ENCODE measurements at places on chromosomes 12 and 14.

- DNase-seq = no peak
Measured at GRCh38 chr12:95418142-95418541, 55.8 kb upstream of the METAP2 start.

GRCh38 chr14:68685419-68686204 lies 107.3 kb downstream of the ZFP36L1 start:
- no peak for DNase-seq

- DNase-seq = no peak
Measured at GRCh38 chr14:23154964-23155587, 28.4 kb downstream of the SLC7A8 start.

DNA sequence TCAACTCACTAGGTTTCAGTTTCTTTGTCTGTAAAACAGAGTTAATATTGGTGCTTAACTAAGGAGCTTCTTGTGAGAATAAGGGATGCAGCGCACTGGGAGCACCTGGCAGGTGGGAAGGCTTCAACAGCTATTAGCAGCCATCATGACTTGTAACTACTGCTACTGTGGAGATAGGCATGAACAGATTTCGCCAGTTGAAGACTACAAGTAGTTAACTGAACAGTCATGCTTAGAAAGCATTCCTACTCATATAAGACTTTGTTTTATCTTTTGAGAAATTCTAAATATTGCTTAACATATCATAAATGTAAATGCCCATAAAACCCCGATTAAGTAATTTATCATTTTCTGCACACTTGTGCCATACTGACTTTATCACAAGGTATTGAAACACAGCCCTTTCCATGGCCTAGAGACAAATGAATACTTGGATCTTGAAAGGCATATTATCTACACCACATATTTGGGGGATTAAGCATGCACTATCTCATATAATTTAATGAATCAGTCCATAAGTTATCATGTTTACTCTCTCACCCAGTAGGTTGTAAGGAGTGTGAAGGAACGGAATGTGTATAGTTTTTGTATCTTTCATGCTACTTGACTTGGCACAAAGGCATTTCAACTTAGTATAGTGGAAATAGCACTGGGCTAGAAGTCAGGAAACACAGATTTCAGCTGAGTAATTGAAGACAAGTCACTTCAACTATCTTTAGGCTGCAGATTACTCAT lies 16.1 kb downstream of the NTN4 start:
- DNase-seq = no peak

DNA sequence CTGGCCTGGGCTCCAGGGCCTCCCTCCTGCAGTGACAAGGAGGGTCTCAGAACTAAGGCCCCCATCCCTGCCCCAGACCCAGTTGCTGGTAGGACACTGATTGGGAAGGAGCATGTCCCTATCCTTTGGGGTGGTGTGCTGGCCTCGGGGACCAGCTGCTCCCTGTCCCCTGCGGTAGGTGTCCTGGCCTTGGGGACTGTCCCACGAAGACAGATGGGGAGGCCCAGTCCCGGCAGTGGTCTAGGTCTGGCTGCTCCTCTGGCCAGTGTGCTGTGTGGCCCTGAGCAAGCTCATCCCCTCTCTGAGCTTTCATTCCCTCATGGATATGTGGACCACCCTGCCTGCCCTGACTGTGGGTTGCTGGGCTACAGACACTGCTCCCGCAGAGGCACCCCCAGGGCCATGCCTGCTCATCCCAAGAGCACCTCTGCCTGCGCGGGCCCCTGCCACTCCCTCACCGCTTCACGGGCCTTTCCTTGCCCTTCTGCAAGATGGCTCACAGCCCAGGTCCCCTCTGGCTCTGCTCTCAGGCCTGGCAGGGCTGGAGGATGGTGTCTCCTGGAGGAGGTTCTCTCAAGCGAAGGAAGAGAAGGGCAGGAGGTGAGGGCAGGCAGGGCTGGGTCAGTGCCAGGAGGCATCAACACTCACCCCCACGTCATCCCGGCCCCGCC lies 12.5 kb downstream of the AHNAK2 start:
- DNase-seq = no peak

GRCh38 chr14:103749860-103750259 lies 34.2 kb downstream of the ZFYVE21 start:
- DNase-seq = no peak

DNA sequence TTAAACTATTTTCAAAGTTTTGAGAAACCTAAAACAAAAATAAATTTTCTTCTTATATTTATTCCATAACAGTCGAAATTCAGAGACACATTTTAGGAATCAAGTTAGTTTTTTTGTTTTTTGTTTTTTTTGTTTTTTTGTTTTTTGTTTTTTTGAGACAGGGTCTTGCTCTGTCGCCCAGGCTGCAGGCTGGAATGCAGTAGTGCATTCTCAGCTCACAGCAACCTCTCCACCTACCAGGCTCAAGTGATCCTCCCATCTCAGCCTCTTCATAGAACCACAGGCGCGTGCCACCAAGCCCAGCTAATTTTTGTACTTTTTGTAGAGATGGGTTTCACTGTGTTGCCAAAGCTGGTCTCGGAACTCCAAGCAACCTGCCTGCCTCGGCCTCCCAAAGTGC lies 18.5 kb upstream of the DNAAF2 start:
- DNase-seq = no peak

DNA sequence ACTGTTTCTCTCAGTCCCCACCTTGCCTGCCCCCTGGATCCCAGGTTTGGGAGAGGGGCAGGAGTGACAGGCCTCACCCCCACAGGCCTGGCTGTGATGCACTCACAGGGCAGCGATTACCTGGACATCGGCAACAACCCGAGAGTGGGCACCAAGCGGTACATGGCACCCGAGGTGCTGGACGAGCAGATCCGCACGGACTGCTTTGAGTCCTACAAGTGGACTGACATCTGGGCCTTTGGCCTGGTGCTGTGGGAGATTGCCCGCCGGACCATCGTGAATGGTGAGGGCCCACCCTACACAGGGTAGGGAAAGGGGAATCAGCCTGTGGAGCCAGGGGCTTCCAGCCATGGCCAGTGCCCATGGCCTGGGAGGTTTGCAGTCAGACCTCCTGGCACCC lies 8.6 kb downstream of the ACVRL1 start:
- DNase-seq = no peak

GRCh38 chr14:67722293-67722692 lies 20.6 kb downstream of the RDH12 start:
- peak; percentile 37 for DNase-seq

GRCh38 chr12:105279460-105280056 lies 43.6 kb upstream of the APPL2 start:
- peak; percentile 8 for DNase-seq

- DNase-seq = peak; percentile 52
Measured at GRCh38 chr12:2291182-2291832, 238.5 kb downstream of the CACNA1C start.

- peak; percentile 5 for DNase-seq
Measured at GRCh38 chr12:121060149-121061001, 21.3 kb upstream of the OASL start.

DNA sequence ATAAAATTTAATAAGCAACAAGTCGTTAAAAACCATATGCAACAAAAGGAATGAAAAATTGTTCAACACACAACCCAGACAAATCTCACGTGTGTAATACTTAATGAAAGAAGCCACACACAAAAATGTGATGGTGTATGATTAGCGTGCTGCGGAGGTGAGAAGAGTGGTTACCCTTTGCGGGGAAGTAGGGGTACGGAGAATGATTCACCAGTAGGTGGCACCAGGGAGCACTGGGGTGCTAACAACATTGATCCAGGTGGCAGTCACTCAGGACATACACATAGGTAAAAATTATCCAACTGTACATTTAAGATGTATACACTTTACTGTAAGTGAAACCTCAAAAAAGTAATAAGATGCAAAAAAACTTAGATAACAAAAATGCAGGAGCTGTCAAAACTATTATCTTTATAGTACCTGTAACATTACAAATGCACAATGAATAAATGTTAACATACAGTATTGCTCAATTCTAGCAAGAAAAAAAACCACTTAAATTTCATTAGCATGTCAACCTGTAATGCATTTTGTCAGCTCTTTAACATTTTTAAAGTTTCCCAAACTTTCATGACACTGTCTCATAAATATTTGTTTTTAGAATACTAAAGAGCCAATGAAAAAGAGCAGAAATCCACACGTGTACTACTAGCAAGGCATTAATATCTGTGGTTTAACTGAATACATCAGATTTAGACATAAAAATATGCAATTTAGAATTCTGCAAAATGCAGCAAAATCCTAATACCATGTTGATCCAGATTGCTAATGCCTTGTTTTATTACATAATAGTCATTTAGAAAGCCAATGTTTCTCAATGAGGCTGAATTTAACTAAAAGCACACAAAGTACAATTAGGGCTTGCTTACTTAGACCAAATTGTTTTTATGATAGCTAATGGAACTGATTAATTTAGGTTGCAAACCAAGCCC lies 46.7 kb downstream of the TMCC3 start:
- no peak for DNase-seq

DNA sequence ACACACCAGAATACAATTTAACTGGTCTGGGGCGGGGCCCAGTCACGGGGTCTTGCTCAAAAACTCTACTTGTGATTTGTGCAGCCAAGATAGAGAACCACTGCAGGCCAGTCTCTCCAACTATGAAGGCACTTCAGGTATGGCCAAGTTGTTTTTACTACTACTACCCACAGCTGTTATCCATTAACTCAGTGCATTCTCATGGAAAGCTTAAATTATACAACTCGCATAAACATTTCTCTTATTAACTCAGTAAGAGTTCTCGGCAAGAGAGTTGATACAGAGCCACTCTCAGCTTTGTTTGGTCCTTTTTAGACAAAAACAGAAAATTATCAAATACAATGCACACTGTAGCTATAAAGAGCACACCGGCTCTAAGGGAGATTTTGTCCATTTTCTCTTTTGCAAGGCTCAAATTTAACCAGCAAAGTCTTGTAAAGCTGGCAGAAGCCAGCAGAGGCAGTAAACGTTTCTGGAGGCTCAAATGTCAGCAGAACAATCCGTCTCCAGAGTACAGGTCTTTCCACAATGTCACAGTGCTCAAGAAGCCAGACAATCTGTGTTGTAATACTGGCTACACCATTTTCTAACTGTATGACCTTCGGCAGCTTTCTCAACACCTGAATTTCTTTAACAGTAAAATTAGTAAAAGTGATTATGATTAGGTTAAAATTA lies 85.9 kb downstream of the PTGER2 start:
- DNase-seq = no peak

DNA sequence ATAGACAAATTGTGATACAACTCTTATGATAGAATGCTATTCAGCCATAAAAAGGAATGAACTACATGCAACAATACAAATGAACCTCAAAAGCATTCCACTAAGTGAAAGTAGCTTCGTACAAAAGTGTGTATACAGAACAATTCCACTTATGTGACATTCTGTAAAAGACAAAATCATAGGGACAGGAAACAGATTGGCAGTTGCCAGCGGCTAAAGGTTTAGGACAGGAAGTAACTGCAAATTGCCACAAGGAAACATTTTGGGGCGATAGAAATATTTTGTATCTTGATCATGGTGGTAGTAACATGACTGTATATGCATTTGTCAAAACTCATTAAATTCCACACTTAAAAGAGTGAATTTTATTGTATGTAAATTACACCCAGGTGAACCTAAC lies 113.4 kb downstream of the CAPZA3 start:
- DNase-seq = no peak

DNA sequence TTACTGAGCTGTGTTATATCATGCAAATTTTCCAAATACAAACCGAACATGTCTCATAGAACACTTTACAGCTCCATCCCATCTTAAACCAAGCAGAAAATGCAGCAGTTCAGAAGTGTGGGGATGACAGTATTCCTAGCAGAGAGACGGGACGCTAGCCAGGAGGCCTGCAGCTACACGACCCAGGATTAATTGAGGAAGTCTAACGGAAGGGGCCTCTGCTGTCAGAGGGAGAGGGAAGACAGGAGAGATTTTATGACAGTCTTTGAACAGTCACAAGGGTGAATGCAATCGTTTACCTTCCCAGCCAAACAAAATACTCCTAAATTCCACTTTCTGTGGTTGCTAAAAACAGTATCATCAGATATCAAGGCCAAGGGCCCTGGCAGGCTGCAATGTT lies 261.9 kb downstream of the TMEM132D start:
- DNase-seq = no peak

- no peak for DNase-seq
Measured at GRCh38 chr12:115121053-115121452, 437.1 kb upstream of the TBX3 start.

GRCh38 chr12:122227341-122227740 lies 1.5 kb upstream of the DIABLO start:
- no peak for DNase-seq

- no peak for DNase-seq
Measured at GRCh38 chr14:101559624-101560533, 1.4 kb upstream of the DIO3 start.

DNA sequence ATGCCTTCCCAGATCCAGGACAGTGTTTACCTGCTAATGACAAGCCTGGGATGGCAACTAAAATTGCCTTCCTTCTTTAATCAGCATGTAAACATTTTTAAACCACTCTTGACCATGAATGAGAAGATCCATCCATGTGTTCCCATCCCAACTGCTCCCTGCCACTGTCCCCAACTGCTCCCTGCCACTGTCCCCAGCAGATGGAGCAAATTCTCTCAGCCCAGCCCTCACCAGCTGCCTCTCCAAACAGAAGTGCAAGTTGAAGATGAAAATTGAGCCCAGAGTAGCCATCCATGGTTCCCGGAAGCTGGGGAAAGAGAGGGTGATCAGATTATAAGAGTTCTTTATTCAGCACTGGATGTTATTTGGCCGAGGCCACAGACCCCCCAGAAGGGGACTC lies 133.1 kb downstream of the SLC15A4 start:
- no peak for DNase-seq

DNA sequence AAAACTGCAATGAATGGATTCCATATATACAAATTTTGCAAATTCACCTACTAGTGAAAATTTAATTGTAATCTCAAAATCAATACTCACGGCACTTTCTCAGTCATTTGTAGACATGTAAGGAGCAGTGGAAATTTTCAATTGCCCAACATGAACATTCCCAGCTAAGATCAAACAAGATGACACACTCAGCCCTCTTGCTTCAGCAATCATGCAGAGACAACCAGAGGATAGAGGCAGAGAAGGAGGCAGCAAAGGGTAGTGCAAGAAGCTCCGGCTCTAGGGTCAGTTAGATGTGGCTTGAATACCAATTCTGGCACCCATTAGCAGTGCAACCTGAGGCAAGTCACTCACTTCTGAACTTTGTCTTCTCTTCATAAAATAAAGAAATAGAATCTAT lies 91.5 kb upstream of the SLC35F4 start:
- no peak for DNase-seq

GRCh38 chr14:50875359-50876070 lies 3.7 kb downstream of the ABHD12B start:
- DNase-seq = no peak

GRCh38 chr12:26769611-26770010 lies 63.4 kb downstream of the ITPR2 start:
- no peak for DNase-seq

DNA sequence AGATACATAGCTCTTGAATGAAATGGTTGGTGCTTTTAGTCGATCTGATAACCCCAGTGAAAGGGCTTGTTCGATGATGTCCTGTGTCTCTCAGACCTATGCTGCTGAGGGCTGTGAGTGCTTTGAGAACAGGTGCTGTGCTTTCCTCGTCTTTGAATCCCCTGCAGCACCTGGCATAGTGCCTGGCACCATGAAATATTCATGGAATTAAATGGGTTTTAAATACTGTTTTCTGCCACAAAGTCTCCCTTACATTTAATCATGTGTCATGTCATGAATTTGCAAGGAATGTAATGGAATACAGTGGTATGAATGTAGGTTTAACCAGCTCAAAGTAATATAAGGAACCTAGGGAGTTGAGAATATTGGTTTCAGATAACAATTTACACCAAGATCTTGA lies 220.5 kb upstream of the PRICKLE1 start:
- no peak for DNase-seq

Measured in NCI-H1092 treated with DMSO at 0.1 percent for 48 hours (cell line).